ENCODE measurements at places on chromosomes 4 and X. TPM values are rescaled to one million over a fixed set of nuclear protein-coding genes. Genes with fewer than 3 reads are reported as not detected.

ADRA2C gene
- 0.50 TPM for total RNA-seq

SLC30A9 gene
- total RNA-seq = 95.3 TPM

CTSO gene
- 26.8 TPM for total RNA-seq

TMPRSS11F gene
- total RNA-seq = not detected

TBC1D9 gene
- total RNA-seq = 33.4 TPM

FAM236B gene
- not detected for total RNA-seq

HDAC8 gene
- total RNA-seq = 25.5 TPM

NPY5R gene
- not detected for total RNA-seq

KIF4A gene
- 1.3 TPM for total RNA-seq

GPR78 gene
- total RNA-seq = not detected

MAMLD1 gene
- total RNA-seq = 1.3 TPM

GPRASP3 gene
- 8.7 TPM for total RNA-seq

MGARP gene
- total RNA-seq = 12.6 TPM

SLC25A4 gene
- 7.4 TPM for total RNA-seq

MAGEA10 gene
- not detected for total RNA-seq

GC gene
- not detected for total RNA-seq

MAGEA11 gene
- under 0.01 TPM for total RNA-seq

NMU gene
- total RNA-seq = not detected

STIM2 gene
- total RNA-seq = 29.6 TPM

SOX3 gene
- 0.15 TPM for total RNA-seq

SHISA3 gene
- total RNA-seq = 0.17 TPM

ASB11 gene
- not detected for total RNA-seq

ANTXR2 gene
- total RNA-seq = 133 TPM

SSX1 gene
- total RNA-seq = not detected

ZGRF1 gene
- 3.0 TPM for total RNA-seq

SSX4 gene
- not detected for total RNA-seq

PHF8 gene
- total RNA-seq = 15.7 TPM

GLOD5 gene
- total RNA-seq = not detected

NWD2 gene
- not detected for total RNA-seq

AMTN gene
- total RNA-seq = not detected

Data from smooth muscle cell of trachea (primary cell).